NCI-H345 (cell line): ENCODE measurements at places on chromosomes 12 and 14.

GRCh38 chr12:79547735-79548609, 142.8 kb downstream of the PAWR start:
- DNase-seq: peak; percentile 37

DNA sequence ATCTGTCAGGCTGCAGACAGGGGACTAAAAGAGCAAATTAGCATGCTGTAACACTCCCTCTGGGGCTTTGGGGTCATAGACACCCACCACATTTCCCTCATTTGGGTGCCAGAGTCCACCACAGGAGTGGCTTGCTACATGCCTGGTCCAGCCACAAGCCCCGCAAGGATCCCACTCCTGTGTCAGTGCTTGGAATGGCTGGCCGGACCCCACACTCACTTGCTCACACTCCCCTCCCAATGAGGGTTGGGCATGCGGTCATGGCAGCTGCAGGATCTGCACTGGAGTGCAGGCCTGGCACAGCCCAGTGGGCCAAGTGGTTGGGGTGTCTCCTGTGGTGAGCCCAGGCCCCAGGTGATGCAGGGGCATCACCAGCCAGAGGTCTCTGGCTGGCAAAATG, 59.9 kb downstream of the TSPAN19 start:
- no peak for DNase-seq

DNA sequence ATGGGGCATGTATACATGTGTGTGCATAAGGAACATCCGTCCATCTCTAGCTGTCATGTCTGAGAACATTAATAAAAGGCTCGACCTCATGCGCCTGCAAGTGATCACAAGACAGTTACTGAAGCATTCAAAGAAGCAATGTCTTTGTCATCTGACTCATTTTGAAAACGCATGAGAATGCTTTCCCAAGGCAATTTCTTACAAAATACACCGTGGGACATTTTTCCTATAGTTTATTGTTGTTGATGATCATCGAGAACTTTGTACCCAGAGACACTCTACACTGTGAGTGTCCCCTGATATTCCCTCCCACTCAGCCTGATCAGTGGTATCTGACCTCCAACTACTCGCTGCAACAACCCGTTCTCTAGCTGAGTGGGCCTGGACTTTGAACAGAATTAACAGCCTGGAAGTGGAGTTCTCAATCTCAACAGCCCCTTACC, 68.1 kb downstream of the ETV6 start:
- DNase-seq: no peak

DNA sequence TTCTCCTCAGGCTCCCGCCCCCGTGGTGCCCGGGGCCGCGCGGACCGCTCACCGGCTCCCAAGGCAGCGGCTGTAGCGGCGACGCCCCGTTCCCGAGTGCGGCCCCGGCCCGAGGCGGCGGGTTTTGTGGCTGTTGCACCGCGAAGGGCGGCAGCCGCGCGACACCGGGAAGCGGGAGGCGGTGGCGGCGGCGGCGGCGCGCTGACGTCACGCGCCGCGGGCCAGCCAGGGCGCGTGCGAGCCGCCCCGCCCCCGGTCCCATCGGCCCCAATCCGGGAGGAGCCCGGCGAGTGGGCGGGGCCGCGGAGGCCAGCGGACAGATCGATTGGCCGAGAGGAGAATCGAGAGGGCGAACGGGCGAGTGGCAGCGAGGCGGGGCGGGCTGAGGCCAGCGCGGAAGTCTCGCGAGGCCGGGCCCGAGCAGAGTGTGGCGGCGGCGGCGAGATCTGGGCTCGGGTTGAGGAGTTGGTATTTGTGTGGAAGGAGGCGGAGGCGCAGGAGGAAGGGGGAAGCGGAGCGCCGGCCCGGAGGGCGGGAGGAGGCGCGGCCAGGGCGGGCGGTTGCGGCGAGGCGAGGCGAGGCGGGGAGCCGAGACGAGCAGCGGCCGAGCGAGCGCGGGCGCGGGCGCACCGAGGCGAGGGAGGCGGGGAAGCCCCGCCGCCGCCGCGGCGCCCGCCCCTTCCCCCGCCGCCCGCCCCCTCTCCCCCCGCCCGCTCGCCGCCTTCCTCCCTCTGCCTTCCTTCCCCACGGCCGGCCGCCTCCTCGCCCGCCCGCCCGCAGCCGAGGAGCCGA, at the start of gene YY1:
TSS of gene YY1 (plus strand) at position 726 of the 792 bp plus-strand sequence. CDS start 101 bp downstream, outside the sequence.
- DNase-seq: peak; percentile 99

DNA sequence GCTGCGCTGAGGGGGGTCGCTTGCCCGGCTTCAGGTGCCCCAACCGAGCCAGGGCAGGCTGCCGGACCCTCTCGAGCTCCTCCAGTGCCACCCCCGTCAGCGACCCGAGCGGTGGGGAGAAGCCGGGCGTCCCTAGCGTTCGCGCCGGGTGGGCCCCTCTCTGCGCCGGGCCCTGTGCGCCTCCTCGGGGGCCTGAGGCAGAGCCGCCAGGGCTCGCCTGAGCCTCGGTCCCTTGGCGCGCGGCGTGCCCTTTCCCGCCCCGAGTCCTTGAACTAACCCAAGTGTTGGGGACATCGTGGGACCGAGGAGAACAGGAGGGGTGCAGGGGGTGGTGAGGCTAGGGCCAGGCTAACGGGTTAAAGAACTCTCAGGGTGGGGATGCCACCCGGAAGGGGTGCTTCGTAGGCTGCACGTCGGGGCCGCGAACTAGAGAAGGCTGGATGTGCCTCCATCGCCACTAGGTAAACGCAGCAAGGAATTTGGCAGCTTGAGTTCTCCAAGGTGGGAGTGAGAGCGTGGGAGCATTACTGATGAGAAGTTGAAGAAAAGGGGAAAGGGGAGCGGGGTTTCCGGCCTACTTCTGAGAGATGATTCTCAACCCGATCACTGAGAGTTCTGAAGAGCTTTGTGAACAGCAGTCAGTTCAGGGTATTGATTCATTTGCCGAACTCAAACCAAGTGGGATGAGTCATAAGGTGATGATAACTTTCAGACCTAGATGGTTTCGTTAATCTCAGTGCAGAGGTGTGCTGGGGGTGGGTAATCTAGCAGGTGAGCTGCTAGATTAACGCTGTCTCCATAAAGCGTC, 618 bp downstream of the RNF34 start:
- DNase-seq: peak; percentile 43

DNA sequence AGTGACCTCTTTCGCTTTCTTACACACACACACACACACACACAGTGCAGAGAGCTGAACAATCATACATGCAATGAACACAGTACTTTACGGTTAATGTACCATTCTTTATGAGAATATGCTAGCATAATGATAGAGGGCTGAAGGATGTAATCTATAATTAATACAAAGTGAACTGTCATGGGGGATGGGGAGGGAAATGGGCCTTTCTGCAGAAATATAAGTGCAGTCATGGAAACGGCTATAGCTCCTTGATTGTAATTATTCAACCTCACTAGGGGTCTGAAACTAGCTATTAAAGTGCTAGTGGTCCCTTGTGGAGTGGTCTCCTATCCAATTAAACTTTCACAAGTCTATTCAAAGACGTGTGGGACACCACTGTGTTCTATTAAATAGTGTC, 443.2 kb upstream of the FOXG1 start:
- no peak for DNase-seq

DNA sequence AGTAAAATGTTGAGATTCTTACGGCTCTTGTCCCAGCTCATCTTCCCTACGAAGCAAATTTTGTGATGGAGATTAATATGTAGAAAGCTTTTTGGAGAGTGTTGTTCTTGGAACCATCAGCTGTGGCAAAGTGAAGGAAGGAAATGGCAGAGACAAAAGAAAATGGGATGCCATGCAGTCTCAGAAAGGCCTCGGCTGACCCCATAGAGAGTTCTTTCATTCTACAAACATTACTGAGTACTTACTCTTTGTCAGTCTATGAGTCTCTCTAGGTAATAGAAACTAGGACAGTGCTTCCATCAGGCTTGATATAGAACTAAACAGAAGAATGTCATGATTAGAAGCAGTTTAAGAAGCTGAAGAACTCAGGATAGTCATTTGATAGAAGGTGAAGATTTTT, 134.1 kb downstream of the PLEKHA5 start:
- DNase-seq: no peak

- no peak for DNase-seq
These were observed 131.3 kb downstream of the PTPRO start for GRCh38 chr12:15453613-15454012.

- DNase-seq: no peak
These were observed 1151.7 kb downstream of the VRK1 start for GRCh38 chr14:97948841-97949240.

GRCh38 chr12:50166799-50167048, 445 bp downstream of the CERS5 start:
- DNase-seq: no peak

DNA sequence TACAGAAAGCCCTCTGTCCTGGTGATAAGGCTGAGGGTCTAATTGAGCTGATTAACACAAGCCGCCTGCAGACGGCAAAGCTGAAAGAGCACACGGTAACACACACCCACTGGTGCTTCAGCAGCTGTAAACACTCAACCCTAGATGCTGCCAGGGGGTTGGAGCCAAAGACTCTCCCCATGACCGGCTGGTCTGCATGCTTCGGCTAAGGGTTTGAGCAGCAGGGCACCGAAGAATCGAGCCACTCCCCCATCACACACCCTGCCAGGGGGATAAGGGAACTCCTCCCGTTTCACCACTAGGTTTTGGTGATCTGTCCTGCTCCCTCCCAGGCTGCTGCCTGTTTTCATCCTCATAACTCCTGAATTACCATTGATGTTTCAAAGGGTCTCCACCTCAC, 141.0 kb upstream of the OVCH1 start:
- no peak for DNase-seq

GRCh38 chr12:93622485-93622884, 50.0 kb downstream of the SOCS2 start:
- no peak for DNase-seq

GRCh38 chr12:122135437-122136031, 38.5 kb downstream of the IL31 start:
- DNase-seq: no peak

- no peak for DNase-seq
These were observed 811.5 kb upstream of the SEL1L start for GRCh38 chr14:82345184-82345583.

DNA sequence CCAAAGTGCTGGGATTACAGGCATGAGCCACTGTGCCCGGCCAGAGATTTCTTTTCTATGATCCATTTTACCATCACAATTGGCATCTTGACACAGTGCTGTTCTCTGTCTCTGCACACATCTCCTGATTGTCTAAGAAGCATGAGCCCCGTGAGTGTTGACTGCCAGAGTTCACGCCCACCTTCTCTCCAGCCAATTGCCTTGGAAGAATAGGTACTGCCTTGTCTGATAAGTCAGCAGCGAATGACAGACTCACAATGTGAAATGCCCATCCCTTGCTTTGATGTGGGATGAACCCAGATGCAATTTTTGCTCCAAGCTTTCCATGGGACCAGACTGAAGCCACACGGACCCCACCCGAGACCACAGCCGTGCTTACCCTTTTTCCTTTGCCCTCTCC, 19.3 kb downstream of the EIF5 start:
- DNase-seq: no peak

GRCh38 chr14:64478634-64479250, 13.4 kb downstream of the AKAP5 start:
- DNase-seq: no peak

GRCh38 chr12:47721431-47721973, 3.8 kb downstream of the ENDOU start:
- DNase-seq: no peak

- no peak for DNase-seq
These were observed 16.7 kb downstream of the SNRNP35 start for GRCh38 chr12:123474485-123475245.

GRCh38 chr12:90037740-90038139, 329.1 kb upstream of the ATP2B1 start:
- DNase-seq: no peak

DNA sequence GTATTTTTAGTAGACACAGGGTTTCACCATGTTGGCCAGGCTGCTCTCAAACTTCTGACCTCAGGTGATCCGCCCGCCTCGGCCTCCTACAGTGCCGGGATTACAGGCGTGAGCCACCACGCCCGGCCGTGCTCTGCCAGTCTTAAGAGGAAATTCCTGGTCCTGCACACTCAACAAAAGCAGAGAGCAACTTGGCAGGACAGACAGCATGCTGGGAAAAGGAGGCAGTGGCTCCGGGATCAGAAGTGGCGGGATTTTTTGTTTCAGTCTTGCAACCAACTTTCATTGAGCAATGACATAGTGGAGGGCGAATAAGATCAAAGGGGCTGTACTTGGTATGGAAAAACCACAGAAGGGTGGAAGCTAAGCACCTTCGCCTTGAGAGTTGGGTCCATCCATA, 2.1 kb downstream of the CKAP4 start:
- no peak for DNase-seq

DNA sequence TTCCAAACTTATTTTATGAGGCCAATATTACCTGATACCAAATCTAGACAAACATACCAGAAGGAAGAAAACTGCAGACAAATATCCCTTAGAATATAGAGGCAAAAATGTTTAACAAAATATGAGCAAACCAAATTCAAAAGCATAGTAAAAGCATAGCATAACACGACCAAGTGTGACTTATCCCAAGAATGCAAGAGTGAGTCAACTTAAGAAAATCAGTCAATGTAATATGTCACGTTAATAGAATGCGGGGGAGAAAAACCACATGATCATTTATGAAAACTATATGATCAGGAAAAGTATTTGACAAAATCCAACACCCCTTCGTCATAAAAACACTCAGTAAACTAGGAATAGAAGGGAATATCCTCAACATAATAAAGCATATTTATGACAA, 217.3 kb downstream of the ADGRD1 start:
- no peak for DNase-seq

- no peak for DNase-seq
These were observed 81.6 kb downstream of the PTGER2 start for GRCh38 chr14:52395728-52396127.

DNA sequence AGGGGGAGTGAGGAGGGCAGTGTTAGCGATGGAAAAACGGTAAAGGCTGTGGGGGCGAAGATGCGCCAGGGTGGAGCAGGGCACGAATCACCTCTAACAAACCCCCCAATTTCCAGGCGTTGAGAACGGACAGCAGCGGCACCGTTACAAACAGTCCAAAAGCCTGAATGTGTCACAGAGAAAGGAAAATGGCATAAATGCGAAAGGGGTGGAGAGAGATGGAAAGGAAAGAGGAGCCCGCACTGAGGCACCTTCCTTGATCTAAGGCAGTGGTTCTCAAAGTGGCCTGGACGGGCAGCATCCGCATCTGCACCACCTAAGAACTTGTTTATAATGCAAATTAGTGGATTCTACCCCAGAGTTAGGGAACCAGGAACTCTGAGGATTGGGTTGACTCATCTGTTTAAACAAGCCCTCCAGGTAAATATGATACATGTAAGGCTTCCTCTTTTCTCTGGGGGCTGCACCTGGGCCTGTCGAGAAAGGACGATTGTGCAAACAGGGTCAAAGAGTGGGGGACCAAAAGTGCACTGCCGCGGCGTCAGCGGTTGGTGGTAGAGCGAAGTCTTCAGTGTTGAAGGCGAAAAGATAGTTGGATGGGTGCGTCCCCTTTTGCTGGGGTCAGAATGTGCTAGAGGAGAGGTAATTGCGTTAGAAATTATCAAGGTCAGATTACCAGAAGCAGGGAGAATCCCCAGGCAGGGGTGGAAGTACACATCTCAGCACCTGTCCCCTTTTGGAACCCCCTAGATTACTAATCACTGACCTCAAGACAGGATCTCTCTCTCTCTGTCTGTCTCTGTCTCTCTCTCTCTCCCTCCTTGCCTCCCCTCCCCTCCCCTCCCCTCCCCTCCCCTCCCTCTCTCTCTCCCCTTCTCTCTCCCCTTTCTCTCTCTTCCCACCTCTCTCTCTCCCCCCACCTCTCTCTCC, 1.3 kb upstream of the KCNH5 start:
- DNase-seq: peak; percentile 48
